Left lung (tissue), 14 donors: ENCODE measurements at places on chromosomes 2 and 18.

GRCh38 chr2:179861416-179862067 lies at the start of gene ZNF385B:
ZNF385B (minus strand) TSS chr2:179861612.
- peak; percentile 79 for DNase-seq

- no peak for DNase-seq
Measured at GRCh38 chr2:60354713-60355112, 198.7 kb downstream of the BCL11A start.

DNA sequence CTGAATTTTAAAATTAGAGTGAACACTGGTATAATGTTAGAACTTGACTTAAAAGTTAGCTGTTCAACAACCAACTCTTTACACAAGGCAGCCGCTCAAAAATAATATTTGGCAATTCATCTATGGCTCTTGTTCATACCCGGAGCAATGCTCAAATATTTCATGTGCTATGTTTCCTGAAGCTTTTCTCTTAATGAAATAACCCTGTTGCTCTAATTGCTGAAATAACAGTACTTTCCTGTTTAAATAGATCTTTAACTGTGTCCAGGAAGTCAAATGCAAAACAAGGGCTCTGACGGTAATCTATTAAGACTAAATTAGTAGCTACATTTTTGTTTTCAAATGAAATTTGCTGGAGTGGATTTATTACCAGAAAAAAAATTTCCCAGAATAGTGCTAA lies 33.7 kb downstream of the RFTN2 start:
- no peak for DNase-seq

DNA sequence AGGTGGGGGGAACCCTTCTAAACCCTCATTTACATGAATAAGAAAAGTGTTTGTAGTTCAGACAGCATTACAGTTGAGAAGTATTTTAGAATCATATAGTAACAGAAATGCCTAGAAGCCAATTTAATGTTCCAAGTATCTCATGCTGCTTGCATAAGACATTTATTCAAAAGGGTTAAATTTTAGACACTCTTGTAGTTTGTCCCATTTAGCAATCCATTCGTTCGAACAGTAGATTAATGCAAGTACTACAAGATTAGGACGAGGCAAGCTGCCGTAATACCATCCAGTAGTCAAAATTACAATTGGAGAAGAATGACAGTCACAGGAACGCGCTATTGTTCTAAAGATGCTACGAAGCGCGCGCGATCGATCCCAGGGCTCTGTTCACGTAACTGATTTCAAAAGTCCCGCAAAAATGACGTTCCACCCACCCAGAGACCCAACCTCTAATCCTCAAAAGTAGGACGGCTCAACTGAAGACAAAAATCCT lies 1.2 kb downstream of the TMEM237 start:
- DNase-seq: no peak

DNA sequence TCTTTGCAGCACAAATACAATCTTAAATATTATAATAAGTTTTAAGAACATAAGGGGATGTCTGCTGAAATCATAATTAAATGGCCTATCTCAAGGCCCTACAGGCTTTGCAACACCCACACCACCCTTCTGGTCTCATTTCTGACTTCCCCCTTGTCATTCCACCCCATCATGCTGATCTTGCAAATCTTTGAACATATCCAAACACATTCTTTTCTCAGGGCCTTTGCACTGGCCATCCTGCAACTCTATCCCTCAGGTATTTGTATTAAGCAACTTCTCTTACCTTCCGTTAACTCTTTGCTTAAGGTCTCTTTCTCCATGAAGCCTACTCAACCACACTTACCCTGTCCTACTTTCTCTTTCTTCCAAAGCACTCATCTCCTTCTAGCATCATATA lies 51.8 kb upstream of the CCDC150 start:
- no peak for DNase-seq

DNA sequence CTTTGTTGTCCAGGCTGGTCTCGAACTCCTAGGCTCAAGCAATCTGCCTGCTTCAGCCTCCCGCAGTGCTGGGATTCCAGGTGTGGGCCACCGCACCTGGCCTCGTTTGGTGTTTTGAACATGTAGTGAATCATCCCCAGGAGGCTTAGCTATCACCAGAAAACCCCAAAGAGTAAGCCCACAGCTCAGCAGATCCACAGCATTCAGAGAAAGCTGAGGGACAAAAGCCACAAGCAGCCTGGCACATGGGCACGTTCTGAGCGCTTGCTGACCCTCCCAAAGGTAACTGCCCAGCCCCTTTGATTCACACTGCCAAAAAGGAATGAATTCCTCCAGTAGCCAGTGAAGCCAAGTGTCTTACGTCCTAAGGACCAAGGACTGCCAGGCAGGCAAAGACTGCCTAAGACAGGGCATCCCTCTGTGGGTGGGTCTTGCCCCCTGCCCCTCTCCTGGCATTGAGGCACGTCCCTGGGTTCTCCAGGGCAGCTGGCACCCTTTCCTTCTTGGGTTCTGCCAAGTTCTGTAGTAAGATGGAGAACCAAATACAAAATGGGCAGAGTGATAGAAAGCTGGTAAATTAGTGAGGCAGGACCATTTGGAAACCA lies 31.7 kb downstream of the MBP start:
- no peak for DNase-seq

DNA sequence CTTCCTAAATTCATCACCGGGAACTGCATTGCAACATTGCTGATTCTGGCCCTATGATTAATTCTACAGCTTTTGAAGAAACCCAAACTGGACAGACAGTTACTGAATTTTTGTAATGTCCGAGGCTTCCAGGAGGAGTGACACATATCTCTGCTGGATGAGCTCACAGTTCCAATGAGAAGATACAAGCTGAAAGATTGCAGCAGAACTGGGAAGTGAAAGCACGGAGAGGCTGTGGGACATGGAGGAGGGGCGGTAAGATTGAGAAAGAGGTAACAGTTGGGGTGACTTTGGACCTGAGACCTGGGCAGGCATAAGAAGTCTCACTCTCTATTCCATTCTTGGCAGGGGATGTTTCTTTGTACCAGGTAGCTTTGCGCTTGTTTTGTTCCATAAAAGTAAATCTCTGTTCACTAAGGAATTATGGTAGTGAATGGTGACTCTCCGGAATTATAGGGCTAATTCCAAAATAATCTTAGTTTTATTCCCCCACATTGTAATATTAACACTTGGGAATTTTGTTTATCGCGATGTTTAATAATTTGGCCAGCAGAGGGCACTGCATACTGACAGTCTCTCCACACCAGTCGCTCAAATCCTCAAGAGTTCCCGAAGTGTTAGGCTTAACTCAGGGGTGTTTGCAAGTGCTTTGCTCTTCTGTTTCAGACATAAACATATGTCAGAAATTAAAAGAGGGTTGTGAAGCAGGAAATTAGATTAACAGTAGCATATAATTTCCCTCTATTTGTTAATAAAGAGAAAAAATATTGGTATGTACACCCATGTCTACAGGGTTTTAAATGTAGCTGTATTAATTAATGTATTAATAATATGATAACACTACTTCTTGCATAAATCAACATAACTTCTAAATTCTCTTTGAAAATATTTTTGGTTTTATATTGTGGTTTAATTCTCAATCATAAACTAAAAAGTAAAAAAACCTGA lies 201.4 kb downstream of the SOCS6 start:
- DNase-seq: no peak

GRCh38 chr2:127017548-127017947 lies 89.4 kb downstream of the BIN1 start:
- DNase-seq: no peak

DNA sequence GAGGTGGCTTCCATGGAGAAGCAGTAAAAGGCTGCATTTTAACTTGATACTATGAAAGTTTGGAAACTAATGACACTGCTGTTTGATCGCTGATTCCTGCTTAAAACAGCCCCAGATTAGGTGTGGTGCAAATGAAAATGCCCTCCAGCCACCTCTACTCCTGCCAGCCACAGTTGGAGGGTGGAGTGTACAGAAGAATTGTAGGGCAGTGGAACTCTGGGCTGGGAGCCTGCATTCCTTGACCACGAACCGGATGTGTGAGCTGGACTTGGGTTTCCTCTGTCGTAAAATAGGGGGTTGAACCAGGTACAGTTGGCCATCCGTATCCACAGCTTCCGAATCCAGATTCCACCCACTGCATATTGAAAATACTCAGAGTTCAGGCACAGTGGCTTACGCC lies 84.6 kb upstream of the RFX8 start:
- DNase-seq: peak; percentile 65

GRCh38 chr2:74499940-74500577 lies 656 bp upstream of the LBX2 start:
- DNase-seq: no peak

DNA sequence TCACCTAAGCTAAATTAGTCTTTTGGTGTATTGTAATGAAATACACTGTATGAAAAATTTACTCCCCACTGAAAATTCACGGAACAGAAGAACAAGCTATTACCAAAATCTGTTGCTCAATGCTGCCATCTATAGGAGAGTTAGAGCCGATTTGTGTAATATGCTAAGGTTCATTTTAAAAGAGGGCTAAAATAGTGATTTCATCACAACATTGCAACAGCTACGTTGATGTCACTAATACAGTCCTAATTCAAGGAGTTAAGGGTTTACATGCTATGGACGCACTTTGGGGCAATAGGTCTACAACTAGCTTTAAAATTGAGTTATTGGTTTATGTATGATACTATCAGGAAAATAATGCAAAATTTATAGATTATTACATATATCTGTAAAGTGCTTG lies 3.0 kb upstream of the IRS1 start:
- DNase-seq: no peak

- no peak for DNase-seq
Measured at GRCh38 chr2:233699424-233700027, 6.8 kb downstream of the UGT1A6 start.

GRCh38 chr2:103138123-103138901 lies 376.5 kb downstream of the TMEM182 start:
- no peak for DNase-seq

DNA sequence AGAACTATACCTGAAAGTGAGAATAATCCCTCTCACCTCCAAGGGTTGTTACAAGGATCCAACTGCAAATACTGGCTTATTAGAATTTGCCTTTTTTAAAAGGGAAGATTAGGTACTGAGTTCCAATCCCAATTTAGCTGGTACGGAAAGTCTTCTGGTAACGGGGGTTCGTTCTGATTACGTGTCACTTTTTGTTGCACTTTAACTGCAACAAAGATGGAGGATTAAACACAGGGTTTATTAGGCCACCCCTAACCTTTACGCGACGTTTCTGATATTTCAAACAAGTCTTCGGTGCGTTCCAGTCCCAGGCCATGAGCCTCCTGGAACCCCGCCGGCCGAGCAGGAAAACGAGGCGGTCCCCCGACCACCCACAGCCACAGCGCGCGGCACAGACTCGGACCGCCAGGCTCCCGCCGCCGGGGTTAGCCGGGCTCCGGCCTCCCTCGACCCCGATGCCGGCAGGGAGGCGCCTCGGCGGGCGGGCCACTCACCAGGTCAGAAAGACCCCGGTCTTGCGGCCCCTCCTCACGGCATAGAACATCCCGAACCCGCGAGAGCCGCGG lies 411 bp downstream of the RNASEH1 start:
- no peak for DNase-seq

DNA sequence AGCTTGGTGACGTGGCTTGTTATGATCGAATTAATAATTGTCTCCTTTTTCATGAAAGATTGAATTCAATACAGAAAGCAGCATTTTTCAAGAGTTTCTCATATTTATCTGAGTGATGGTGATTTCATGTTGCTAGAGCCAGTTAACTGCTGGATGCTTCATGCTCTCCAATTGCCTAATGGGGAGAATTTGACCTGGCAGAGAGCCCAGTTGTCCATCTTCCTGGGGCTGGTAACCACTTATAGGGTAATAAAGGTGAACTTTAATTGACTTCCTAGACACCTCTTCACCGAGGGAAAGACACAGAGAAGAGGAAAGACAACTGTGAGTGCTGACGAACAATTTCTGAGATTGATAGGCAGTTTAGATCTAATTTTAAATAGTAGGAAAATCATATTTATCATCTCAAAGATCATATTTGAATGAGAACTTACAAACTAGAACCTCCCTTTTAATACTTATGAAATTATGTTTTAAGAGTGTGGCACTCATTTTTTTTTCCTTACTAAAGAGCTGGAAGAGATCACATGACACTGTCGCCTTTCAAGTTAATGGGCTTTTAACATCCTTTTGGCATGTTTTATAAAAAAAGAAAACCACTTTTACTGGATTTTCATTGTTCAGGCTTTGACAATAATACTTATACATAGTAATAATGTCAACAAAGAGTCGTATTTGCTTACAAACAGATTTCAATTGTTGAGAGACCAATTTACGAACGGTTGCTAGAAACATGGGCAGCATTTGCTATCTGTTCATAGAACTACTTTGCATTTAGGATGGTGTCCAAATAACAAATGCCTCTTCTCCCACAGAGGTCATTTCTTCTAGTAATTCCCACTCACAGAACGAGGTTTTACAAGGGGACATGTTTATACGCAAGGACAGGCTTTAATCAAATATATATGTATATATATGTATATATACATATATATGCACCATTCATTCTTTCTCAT lies 153.3 kb downstream of the RAPGEF4 start:
- no peak for DNase-seq

GRCh38 chr2:3216841-3217495 lies 160.7 kb downstream of the EIPR1 start:
- no peak for DNase-seq

GRCh38 chr2:139685090-139685983 lies 905.1 kb upstream of the NXPH2 start:
- DNase-seq: no peak

DNA sequence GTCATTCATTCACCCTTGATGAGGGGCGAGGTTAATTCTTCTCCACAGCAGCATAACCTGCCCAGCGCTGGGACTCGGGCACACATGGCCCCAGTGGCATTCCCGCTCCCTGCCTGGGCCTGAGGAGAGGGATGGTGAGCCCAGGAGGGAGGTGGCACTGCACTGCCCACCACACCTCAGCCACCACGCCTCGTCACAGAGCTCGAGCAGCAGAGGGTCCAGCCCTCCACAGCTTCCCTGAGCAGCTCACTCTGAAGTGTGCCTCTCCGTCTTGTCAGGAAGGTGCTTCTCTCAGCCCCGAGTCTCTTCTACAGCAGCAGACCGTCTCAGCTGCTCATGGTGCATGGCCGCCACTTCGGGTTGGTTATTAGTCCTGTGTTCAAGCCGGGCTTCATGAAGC lies 34.9 kb downstream of the COA5 start:
- no peak for DNase-seq

DNA sequence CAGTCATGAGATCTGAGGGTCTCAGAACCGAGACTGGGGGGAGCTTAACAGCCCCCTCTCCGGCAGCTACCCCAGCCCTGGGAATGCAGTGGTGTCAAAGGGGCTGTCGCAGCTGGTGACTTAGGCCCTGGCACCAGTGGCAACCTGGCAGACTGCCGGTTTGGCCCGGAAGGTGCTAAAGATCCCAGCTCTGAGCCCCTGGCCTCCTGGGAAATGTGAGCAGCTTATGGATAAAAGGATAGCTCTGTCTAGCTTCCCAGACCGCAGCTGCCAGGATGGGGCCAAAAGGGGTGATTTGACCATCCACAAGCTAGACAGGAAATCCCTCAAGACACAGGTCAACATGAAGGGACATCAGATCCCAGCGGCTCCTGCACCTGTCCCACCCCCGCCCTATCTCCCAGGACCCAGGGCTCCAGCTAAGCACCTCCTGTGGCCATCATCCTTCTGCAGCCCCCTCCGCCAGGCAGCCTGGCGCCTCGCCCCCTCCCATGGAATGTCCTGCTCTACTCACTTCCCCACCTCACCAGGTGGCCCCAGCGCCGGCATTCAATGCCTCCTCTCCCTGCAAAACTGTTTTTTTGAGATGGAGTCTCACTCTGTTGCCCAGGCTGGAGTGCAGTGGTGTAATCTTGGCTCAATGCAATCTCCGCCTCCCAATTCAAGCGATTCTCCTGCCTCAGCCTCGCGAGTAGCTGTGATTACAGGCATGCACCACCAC lies 33.2 kb upstream of the EFHD1 start:
- no peak for DNase-seq
